ENCODE measurements at places on chromosomes 6 and 20. TPM values are rescaled to one million over a fixed set of nuclear protein-coding genes. Genes with fewer than 3 reads are reported as not detected.

- H3K36me3 ChIP-seq, result peaks cover 4% of the 10 kb centered on the region
- H3K27me3 ChIP-seq, result peaks cover 9% of the 10 kb centered on the region
- DNase-seq, result no peak
- no peak overlapping the region for H3K27ac ChIP-seq
- no peaks in the 10 kb centered on the region for H3K4me1 ChIP-seq
Measured at GRCh38 chr6:113927001-113927400, 43.9 kb downstream of the HDAC2 start.

DNA sequence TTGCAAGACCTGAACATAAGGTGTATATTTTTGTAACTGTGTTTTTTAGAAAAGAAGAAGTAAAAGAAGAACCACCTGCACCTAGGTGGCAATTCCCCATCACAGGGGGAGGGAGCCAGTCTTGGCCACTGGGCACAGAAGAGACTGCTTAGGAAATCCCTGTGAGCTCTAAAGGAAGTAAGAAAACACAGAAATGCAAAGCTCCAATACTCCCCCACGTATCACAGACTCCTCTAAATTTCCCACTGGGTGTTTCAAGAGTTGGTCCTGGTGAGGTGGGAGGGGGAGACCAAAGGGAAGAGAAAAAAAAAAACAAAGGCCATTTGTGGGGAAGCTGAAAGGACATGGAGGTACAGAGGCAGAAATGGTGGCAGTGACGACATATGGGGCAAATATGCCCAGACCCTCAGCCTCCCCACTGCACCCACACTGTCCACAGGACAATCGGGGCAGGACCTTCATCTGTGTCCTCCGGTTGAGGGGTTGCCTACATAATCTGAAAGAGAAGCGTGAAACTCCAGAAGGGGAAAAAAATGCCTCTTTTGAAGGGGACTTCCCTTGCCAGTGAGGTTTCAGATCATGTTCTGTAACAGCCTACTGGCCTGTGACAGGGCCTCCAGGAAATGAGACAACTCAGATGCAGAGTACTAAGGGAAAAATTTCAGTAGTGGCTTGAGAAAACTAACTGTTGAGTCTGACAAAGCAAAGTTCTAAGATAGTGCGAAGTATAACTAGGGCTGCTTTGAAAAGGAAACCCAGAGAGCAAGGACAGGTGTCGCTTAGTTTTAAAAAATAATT, 226.2 kb upstream of the MARCKS start:
- DNase-seq, result peak; percentile 60
- peaks cover 53% of the 10 kb centered on the region for H3K4me1 ChIP-seq
- H3K27me3 ChIP-seq, result peaks cover 15% of the 10 kb centered on the region
- peak overlapping the region; percentile 61 for H3K27ac ChIP-seq
- no peaks in the 10 kb centered on the region for H3K36me3 ChIP-seq

DNA sequence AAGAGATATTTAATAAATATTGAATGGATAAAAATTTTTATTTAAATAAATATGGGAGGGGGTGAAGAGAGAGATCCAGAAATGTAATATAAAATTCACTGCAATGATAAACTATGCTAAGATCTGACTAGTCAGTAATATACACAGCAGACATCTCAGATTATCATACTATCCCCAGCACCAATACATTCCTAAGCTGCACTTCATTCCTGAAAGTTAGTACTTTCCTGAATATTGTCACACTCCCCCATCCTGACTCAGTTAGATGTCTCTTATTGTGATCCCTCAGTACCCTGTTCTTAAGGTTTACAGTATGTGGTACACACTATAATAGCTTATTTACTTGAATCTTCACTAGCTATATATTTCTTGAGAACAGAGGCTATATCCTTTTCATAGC, 88.3 kb upstream of the KCNQ5 start:
- H3K27me3 ChIP-seq, result no peaks in the 10 kb centered on the region
- H3K4me1 ChIP-seq, result no peaks in the 10 kb centered on the region
- H3K36me3 ChIP-seq, result no peaks in the 10 kb centered on the region

GRCh38 chr6:219641-220198, 72.6 kb upstream of the DUSP22 start:
- H3K27me3 ChIP-seq, result peaks cover 2% of the 10 kb centered on the region
- peaks cover 77% of the 10 kb centered on the region for H3K4me1 ChIP-seq
- no peak overlapping the region for H3K27ac ChIP-seq
- peak; percentile 41 for DNase-seq
- no peak overlapping the region for H3K4me3 ChIP-seq

The BRD2 gene
- total RNA-seq, result 230 TPM

- H3K4me3 ChIP-seq, result no peak overlapping the region
- H3K36me3 ChIP-seq, result no peaks in the 10 kb centered on the region
- H3K27me3 ChIP-seq, result no peaks in the 10 kb centered on the region
- DNase-seq, result no peak
- H3K27ac ChIP-seq, result no peak overlapping the region
Measured at GRCh38 chr6:77633993-77634715, 18.7 kb upstream of the MEI4 start.

The CYP21A2 gene
- total RNA-seq, result 0.47 TPM

The ZSWIM1 gene
- total RNA-seq, result 10.7 TPM

DNA sequence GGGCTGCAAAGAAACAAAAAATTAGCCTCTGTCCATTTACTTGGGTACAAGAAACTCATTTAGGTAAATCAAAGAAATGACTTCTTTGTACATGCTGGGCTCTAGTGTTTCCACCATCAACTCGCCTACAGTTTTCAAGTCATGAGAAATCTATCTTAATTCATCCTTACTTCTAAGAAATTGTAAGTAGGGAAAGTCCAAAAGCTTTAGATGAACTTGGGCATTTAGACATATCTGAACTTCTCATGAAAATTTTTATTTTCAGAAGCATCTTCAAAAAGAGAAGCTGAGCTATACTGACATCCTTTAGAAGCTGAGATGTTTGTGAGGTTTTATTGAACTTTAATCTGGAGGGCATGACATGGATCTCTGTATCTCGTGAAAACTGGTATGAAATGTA, 117.3 kb downstream of the MYB start:
- H3K27ac ChIP-seq, result peak overlapping the region; percentile 66
- H3K4me3 ChIP-seq, result no peak overlapping the region
- DNase-seq, result no peak
- peaks cover 21% of the 10 kb centered on the region for H3K36me3 ChIP-seq

The KCNK16 gene
- total RNA-seq, result not detected

- no peaks in the 10 kb centered on the region for H3K4me1 ChIP-seq
- no peak overlapping the region for H3K4me3 ChIP-seq
- H3K36me3 ChIP-seq, result no peaks in the 10 kb centered on the region
Measured at GRCh38 chr20:36424314-36424713, 117.0 kb upstream of the MYL9 start.

GRCh38 chr20:32792316-32792715, 27.4 kb upstream of the MAPRE1 start:
- no peaks in the 10 kb centered on the region for H3K36me3 ChIP-seq
- H3K4me3 ChIP-seq, result no peak overlapping the region
- H3K27ac ChIP-seq, result no peak overlapping the region
- peak; percentile 67 for DNase-seq
- H3K27me3 ChIP-seq, result no peaks in the 10 kb centered on the region
- peaks cover 48% of the 10 kb centered on the region for H3K4me1 ChIP-seq

The TNFRSF6B gene
- total RNA-seq, result 0.21 TPM

DNA sequence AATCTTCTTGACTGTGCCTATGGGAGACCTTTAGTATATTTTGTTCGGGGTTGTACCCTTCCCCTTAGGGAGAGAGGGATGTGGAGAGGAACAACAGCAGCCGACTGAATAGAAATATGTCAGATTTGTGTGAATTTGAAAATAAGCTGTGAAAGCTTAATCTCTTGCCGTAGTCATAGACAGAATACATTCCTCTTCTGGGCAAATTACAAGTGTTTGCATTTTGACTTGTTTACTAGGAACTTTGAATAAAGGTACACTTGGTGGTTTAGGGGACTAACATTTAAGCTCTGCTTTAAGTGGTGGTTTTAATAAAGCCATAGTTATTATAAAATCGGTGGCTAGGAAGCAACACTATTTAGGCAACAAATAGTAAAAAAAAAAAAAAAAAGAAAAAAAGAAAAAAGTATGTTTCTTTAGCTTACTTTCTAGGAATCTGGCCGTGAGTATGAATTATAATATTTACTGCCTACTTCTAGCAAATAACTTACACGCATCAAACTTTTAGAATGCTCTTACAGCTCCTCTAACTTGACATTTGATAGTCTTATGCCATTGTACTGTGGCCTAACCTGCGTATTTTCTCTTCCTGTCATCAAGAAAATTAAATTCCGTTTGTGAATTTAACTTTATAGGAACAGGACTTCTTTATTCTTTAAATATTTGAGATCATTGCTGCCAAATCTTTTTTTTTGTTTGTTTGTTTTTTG, 65.1 kb downstream of the ZBTB2 start:
- no peak for DNase-seq
- H3K27me3 ChIP-seq, result peaks cover 31% of the 10 kb centered on the region
- peak overlapping the region; percentile 63 for H3K4me3 ChIP-seq
- no peaks in the 10 kb centered on the region for H3K36me3 ChIP-seq
- H3K4me1 ChIP-seq, result peaks cover 20% of the 10 kb centered on the region
- no peak overlapping the region for H3K27ac ChIP-seq

The EPPIN gene
- total RNA-seq, result not detected

The PACSIN1 gene
- 0.07 TPM for total RNA-seq

The MLN gene
- not detected for total RNA-seq
